ENCODE measurements at places on chromosomes 7 and 10. TPM values are rescaled to one million over a fixed set of nuclear protein-coding genes. Genes with fewer than 3 reads are reported as not detected.

- DNase-seq, result no peak
Measured at GRCh38 chr10:120998251-120998650, 147.1 kb downstream of the WDR11 start.

The ELFN1 gene
- total RNA-seq, result 0.11 TPM

GRCh38 chr7:120677535-120677934 is 180.4 kb downstream of the TSPAN12 start:
- no peak for DNase-seq

- no peak for DNase-seq
Measured at GRCh38 chr10:60203993-60204618, 185.6 kb downstream of the ANK3 start.

GRCh38 chr10:6498771-6499170 is 81.3 kb downstream of the PRKCQ start:
- DNase-seq, result peak; percentile 85

The FOXI2 gene
- not detected for total RNA-seq

- DNase-seq, result no peak
Measured at GRCh38 chr10:13961097-13961496, 369.6 kb downstream of the FRMD4A start.

- no peak for DNase-seq
Measured at GRCh38 chr7:22723181-22723601, 3.8 kb upstream of the IL6 start.

The GALNT17 gene
- total RNA-seq, result not detected

DNA sequence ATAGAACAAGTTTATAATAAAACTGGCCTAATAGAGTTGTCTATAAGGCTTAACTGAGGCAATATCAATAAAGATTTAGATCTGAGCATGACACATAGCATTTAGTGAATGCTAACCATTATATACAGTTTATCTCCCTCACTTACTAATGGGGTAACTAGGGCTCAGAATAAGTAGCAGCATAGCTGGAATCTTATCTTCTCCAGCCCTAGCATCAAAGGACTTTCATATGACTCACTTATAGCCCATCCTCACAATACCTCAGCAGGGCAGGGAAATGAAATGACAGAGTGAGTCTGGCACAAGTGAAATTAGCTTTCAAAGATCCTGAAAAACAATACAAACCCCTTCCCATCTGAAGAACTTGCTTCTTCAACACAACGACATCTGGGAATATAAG is 362.9 kb downstream of the KIF20B start:
- DNase-seq, result no peak

The SSBP1 gene
- total RNA-seq, result 208 TPM

GRCh38 chr7:141012696-141013344 is 1.9 kb downstream of the MRPS33 start:
- DNase-seq, result no peak

The DKK1 gene
- not detected for total RNA-seq

- no peak for DNase-seq
Measured at GRCh38 chr10:62185919-62186692, 82.5 kb downstream of the RTKN2 start.

GRCh38 chr10:84298057-84298456 is 30.3 kb upstream of the CCSER2 start:
- no peak for DNase-seq

GRCh38 chr7:90777465-90777864 is 181.3 kb downstream of the CDK14 start:
- no peak for DNase-seq

- DNase-seq, result no peak
Measured at GRCh38 chr10:79487296-79488194, 24.8 kb upstream of the EIF5AL1 start.

GRCh38 chr10:111102359-111102837 is 25.6 kb downstream of the ADRA2A start:
- no peak for DNase-seq

DNA sequence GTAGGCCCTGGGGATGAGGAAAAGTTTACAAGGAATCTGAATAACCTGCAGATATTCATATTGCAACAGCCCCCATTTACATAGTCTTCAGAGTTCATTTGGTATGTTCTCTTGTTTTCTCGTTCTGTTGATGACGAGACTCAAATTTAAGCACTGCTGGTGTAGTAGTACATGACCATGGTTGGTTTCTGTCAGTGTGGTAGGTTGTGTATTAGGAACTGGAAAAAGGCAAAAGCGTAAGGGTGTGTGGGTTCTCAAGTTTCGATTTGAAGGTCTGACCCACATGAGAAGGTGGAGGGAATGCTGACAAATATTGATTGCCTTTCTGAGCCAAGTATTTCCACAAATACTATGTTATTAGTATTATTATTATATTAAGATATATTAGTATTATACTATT is 151.7 kb downstream of the AUTS2 start:
- no peak for DNase-seq

All from natural killer cell treated with Interleukin-12 subunit alpha and Interleukin-12 subunit beta and Interleukin-15 and Interleukin-18, amount 100 ng/mL, for 72 hours (primary cell).